ENCODE measurements at places on chromosomes 4 and X. TPM values are rescaled to one million over a fixed set of nuclear protein-coding genes. Genes with fewer than 3 reads are reported as not detected.
A peak's percentile ranks its signal among the peaks of the same experiment; 100 is the strongest.

- no peak overlapping the region for H3K27ac ChIP-seq
- H3K36me3 ChIP-seq, result peaks cover 43% of the 10 kb centered on the region
- no peak for DNase-seq
These were observed 2.9 kb downstream of the ARAF start for GRCh38 chrX:47563801-47564315.

DNA sequence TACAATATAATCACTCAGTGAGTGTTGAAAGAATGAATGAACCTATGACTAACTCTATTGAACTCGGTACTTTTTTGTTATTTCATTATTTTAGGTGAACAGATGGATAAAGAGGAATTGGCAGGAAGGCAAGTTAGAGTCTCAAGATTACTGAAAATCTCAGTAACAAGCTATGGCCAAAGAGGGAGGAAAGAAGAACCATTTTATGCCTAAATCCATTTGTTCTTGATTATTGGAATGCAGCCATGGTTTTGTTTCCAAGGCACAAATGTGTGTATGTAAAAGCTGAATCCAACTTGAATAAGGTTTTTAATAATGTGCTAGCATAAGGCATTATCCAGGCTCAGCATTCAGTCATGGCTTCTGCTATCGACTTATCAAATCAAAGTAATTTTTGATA lies 196.4 kb downstream of the DTHD1 start:
- H3K36me3 ChIP-seq, result no peaks in the 10 kb centered on the region
- no peaks in the 10 kb centered on the region for H3K27me3 ChIP-seq
- DNase-seq, result no peak
- H3K4me1 ChIP-seq, result no peaks in the 10 kb centered on the region
- no peak overlapping the region for H3K4me3 ChIP-seq

- DNase-seq, result no peak
- H3K4me1 ChIP-seq, result no peaks in the 10 kb centered on the region
- H3K4me3 ChIP-seq, result peak overlapping the region; percentile 68
These were observed 779 bp downstream of the GABRQ start for GRCh38 chrX:152638443-152638904.

- H3K27me3 ChIP-seq, result no peaks in the 10 kb centered on the region
- no peak for DNase-seq
- no peaks in the 10 kb centered on the region for H3K4me1 ChIP-seq
- no peak overlapping the region for H3K27ac ChIP-seq
These were observed 489.3 kb upstream of the DIPK2B start for GRCh38 chrX:45689971-45690370.

- DNase-seq, result no peak
- no peaks in the 10 kb centered on the region for H3K27me3 ChIP-seq
- no peak overlapping the region for H3K4me3 ChIP-seq
- no peaks in the 10 kb centered on the region for H3K4me1 ChIP-seq
- no peaks in the 10 kb centered on the region for H3K36me3 ChIP-seq
- no peak overlapping the region for H3K27ac ChIP-seq
These were observed 15.8 kb downstream of the TRPC5 start for GRCh38 chrX:112066813-112067212.

DNA sequence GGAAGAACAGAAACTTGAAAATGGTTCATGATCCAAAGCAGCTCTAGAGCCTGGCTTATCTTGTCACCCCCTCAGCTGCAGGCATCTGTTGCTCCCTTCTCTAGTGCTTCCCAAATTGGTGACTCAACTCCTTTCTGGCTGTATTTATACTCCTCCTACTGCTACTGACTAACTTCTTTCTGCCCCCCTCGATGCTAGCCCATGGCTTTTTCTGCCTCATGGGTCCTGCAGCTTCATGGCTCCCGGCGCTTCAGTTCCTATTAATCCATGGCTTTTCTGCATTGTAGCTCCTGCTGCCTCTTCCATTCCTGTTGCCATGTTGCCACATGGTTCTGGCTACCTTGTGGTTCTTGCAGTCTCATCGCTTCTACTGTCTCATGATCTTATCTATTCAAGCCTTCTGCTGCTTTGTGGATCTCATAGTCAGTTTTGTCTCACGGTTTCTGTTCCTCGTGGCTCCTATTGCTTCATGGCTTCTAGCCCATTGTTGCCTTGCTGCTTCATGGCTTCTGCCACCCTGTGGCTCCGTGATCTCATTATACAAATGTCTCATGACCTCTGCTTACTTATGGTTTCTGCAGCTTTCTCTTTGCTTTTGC lies 48.1 kb downstream of the SMC1A start:
- no peak overlapping the region for H3K4me3 ChIP-seq
- H3K27me3 ChIP-seq, result no peaks in the 10 kb centered on the region
- H3K4me1 ChIP-seq, result no peaks in the 10 kb centered on the region
- DNase-seq, result no peak

DNA sequence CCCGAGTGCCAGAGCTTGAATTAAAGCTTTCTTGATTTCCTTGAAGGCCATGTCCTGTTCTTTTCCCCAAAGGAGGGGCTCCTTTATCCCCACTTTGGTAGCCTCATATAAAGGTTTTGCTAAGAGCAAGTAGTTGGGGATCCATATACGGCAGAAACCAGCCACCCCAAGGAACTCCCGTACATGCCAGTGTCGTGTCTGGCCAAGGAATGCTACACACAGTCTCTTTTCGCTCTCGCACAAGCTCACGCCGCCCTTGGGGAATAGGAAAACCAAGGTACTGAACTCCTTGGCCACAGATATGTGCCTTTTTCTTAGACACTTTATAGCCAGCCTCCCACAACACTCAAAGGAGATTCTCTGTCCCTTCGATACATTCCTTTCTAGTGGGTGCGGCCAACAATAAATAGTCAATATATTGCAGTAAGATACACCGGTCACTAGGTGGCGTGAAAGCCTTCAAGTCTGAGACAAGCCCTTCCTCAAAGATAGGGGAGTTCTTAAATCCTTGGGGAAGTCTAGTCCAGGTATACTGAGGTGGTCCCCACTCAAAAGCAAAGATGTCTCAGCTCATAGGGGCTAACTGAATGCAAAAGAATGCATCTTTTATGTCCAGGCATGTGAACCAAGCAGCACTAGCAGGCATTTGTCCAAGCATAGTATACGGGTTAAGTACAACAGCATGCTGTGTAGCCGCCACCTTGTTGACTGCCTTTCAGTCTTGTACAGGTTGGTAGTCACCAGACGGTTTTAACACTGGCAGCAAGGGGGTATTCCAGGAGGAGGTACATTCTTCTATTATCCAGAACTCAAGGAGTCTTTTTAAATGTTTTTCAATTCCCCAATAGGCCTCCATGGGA lies 57.8 kb upstream of the XAGE1B start:
- DNase-seq, result peak; percentile 61
- no peak overlapping the region for H3K27ac ChIP-seq
- H3K4me1 ChIP-seq, result no peaks in the 10 kb centered on the region
- H3K36me3 ChIP-seq, result no peaks in the 10 kb centered on the region
- H3K4me3 ChIP-seq, result no peak overlapping the region

GRCh38 chr4:24774452-24774851 lies 20.9 kb upstream of the SOD3 start:
- H3K4me1 ChIP-seq, result peaks cover 6% of the 10 kb centered on the region
- no peaks in the 10 kb centered on the region for H3K36me3 ChIP-seq
- H3K27me3 ChIP-seq, result no peaks in the 10 kb centered on the region
- no peak overlapping the region for H3K27ac ChIP-seq
- no peak overlapping the region for H3K4me3 ChIP-seq
- DNase-seq, result no peak

- no peaks in the 10 kb centered on the region for H3K4me1 ChIP-seq
- no peak overlapping the region for H3K4me3 ChIP-seq
- DNase-seq, result no peak
- no peaks in the 10 kb centered on the region for H3K27me3 ChIP-seq
- no peaks in the 10 kb centered on the region for H3K36me3 ChIP-seq
- no peak overlapping the region for H3K27ac ChIP-seq
These were observed 6.0 kb upstream of the SH3TC1 start for GRCh38 chr4:8192748-8193738.

GRCh38 chr4:150230561-150230960 lies 152.3 kb downstream of the DCLK2 start:
- no peaks in the 10 kb centered on the region for H3K36me3 ChIP-seq
- H3K27ac ChIP-seq, result no peak overlapping the region

GRCh38 chrX:46257451-46257879 lies 287.8 kb downstream of the ZNF674 start:
- H3K4me1 ChIP-seq, result no peaks in the 10 kb centered on the region
- H3K36me3 ChIP-seq, result no peaks in the 10 kb centered on the region
- no peaks in the 10 kb centered on the region for H3K27me3 ChIP-seq
- H3K27ac ChIP-seq, result no peak overlapping the region
- no peak for DNase-seq
- no peak overlapping the region for H3K4me3 ChIP-seq

GRCh38 chrX:7205037-7205577 lies 57.2 kb upstream of the PUDP start:
- no peaks in the 10 kb centered on the region for H3K36me3 ChIP-seq
- no peak for DNase-seq
- no peaks in the 10 kb centered on the region for H3K27me3 ChIP-seq
- H3K4me3 ChIP-seq, result no peak overlapping the region

DNA sequence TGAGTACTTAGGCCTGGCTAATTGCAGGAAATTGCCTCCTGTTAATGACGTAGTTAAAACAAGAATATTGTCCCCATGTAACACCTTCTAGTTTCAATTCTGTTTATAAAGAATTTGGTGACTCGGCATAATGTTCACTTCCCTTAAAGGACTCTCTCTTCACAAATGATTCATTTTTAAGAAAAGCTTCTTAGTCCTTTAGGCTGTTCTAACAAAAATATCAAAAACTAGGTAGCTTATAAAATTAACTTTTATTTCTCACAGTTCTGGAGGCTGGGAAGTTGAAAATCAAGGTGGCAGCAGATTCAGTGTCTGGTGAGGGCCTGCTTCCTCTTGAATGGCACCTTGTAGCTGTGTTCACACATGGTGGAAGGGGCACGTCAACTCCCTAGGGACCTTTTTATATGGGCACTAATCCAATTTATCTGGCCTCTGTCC lies 23.8 kb downstream of the COL25A1 start:
- H3K27me3 ChIP-seq, result no peaks in the 10 kb centered on the region
- H3K36me3 ChIP-seq, result no peaks in the 10 kb centered on the region
- H3K27ac ChIP-seq, result no peak overlapping the region

DNA sequence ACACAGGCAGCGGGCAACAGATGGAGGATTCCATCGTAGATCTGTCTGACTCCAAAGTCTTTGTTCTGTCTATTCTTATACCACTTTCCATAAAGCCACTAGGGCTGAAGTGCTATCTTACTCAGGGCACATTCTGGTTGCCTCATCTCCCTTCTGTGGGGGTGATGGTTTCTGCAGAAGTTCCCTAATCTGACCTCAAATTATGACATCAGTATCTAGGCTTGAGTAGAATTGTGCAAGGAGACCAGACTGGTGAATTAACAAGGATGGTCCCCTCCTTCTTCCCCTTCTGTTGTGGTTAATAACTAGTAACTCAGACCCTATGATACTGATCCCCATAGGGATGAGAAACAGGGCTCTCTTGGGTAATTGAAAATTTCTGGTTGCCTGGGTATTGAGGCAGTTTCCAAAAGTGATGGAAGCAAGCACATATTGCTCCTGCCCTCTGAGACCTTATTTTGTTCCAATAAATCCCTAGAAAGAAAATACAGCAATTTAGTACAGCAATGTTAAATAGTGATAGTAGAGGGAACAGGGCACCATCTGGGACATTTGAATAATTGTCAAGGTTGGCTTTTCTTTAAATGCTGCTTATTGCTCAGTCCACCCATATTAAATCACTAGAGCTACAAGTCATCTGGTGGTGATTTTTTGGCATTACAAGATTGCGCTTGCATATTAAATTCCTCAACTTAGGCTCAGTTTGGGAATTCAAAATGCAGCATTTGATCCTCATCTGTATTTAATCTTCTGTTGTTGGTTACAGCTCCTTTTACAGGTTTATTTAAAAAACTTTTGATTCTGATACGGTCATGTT lies 57.3 kb upstream of the AP1S2 start:
- no peak overlapping the region for H3K4me3 ChIP-seq
- no peak overlapping the region for H3K27ac ChIP-seq
- H3K27me3 ChIP-seq, result no peaks in the 10 kb centered on the region
- no peak for DNase-seq
- peaks cover 12% of the 10 kb centered on the region for H3K4me1 ChIP-seq
- no peaks in the 10 kb centered on the region for H3K36me3 ChIP-seq

- peaks cover 2% of the 10 kb centered on the region for H3K4me1 ChIP-seq
- H3K4me3 ChIP-seq, result peak overlapping the region; percentile 93
- no peak overlapping the region for H3K27ac ChIP-seq
- H3K36me3 ChIP-seq, result peaks cover 14% of the 10 kb centered on the region
- H3K27me3 ChIP-seq, result peaks cover 15% of the 10 kb centered on the region
- DNase-seq, result no peak
These were observed 824 bp downstream of the LRPAP1 start for GRCh38 chr4:3531318-3531878.

GRCh38 chr4:76206222-76206942 lies 7.2 kb downstream of the SCARB2 start:
- peaks cover 6% of the 10 kb centered on the region for H3K4me1 ChIP-seq
- H3K4me3 ChIP-seq, result no peak overlapping the region

- H3K36me3 ChIP-seq, result no peaks in the 10 kb centered on the region
- no peak overlapping the region for H3K4me3 ChIP-seq
- no peaks in the 10 kb centered on the region for H3K4me1 ChIP-seq
- no peak overlapping the region for H3K27ac ChIP-seq
- peaks cover 29% of the 10 kb centered on the region for H3K27me3 ChIP-seq
These were observed 206.8 kb downstream of the SMARCA1 start for GRCh38 chrX:129316461-129316860.

DNA sequence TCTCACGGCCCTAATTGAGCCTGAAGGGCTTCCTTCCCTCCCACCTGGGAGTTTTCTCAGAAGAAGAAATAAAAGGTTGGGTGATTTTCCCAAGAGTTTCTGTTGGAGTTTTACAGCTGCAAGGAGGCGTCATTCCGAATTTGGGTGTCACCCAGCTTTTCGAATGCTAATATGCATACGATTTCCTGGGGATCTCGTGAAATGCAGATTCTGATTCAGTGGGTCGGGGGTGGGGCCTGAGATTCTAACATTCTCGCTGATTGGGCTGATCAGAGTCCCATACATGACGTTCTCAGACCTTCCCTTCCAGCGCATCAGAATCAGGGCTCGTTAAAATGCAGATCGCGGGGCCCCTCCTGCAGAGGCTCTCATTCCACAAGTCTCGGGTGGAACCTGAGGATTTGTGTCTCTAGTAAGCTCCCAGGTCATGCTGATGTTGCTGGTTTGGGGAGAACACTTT lies 125.8 kb upstream of the STX18 start:
- H3K36me3 ChIP-seq, result no peaks in the 10 kb centered on the region
- peak overlapping the region; percentile 74 for H3K27ac ChIP-seq
- H3K4me1 ChIP-seq, result peaks cover 13% of the 10 kb centered on the region
- DNase-seq, result peak; percentile 89
- H3K27me3 ChIP-seq, result peaks cover 39% of the 10 kb centered on the region

DNA sequence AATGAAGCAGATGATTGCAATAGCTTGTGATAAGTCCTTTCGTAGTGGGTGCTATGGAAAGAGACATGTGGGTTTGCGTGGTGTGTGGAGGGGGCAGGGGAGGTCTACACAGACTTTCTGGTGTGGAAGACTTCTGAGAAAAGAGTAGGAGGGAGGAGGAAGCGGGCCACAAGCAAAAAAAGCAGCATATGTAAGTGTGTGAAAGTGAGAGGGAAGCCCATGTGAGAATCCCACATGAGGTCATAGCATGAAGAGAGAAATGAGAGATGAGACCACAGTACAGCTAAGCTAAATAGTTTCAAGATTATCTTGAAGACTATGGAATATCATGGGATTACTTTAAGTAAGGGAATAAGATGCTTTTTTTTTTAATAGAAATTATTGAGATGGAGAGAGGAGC lies 2039.9 kb upstream of the TENM3 start:
- no peak overlapping the region for H3K4me3 ChIP-seq
- H3K4me1 ChIP-seq, result no peaks in the 10 kb centered on the region
- no peak for DNase-seq
- no peaks in the 10 kb centered on the region for H3K36me3 ChIP-seq
- H3K27me3 ChIP-seq, result no peaks in the 10 kb centered on the region

The CXCL3 gene
- total RNA-seq, result 2.9 TPM

The LRRC66 gene
- 0.16 TPM for total RNA-seq

The KCND1 gene
- 3.7 TPM for total RNA-seq

The PRKX gene
- total RNA-seq, result 25.0 TPM

The PF4V1 gene
- total RNA-seq, result not detected
